ENCODE measurements at places on chromosomes 11 and 22.

GRCh38 chr11:19874266-19874665 lies 161.6 kb downstream of the NAV2 start:
- DNase-seq, result no peak

DNA sequence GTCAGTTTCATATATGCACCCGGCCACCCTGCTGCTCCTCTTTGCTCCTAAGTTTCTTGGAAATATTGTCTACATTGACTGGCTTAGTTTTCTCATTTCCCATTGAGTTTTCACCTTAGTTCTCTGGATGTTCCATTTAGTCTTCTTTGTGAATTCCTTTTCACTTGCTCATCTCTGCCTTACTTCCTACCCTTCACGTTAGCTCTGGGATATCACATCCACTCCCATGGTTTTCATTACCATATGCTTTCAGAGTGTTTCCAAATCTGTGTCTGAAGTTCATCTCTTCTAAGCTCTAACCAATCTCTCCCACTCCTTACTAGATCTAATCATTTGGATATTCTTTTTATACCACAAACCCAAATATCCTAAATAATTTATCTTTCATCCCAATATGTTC lies 226.4 kb downstream of the FAM76B start:
- DNase-seq, result no peak

DNA sequence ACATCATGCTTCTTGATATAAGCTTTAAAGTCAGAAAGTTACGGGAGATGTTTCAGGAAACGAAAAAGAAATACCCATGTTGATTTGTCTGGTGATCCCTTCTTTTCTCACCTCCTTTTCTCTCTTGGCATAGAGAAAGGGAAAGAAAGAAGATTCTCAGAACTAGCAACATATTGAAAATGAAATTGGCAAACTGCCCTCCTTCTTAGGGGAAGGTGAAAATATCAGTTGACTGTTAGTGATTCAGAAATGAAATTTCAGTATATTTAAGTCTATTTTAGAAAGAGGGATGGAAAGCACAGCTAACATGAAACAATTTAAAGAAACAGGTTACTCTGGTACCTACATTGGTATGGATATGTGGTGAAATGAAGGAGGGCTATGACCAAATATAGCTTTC lies 918.1 kb downstream of the METTL15 start:
- no peak for DNase-seq

GRCh38 chr11:125132071-125132470 lies 20.6 kb upstream of the TMEM218 start:
- DNase-seq, result no peak

DNA sequence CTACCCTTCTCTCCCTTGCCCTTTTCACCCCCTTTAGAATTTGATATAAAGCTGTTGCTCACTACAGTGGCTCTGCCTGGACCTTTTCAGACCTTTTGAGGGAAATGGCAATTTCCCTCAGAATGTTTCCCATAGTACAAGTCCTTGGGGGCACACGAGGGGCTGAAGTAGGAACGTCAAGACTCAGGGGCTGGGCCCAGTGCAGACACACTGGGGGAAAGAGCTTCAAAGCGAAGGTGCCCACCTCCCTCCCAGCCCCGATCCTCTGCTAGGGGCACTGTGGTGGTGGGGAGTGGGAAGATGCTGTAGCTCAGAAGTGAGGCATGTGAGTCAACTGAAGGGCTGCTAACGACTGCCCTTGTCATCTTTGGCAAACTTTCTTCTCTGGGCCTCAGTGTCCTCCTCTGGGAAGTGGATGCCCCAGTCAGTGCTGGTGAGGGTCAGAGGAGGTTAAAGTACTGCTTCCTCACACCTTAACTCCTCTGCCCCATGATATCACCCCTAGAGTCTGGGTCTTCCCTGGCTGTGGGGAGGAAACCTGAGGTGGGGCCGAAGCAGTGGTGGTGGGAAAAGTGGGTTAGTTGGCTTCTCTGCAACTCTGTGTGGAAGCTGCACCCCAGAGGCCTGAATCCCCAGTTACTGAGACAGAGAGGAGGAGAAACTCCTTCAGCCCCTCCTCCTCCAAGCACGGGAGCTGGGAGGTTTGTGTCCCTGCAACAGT lies 425.3 kb upstream of the B3GAT1 start:
- DNase-seq, result no peak

All from MV-4-11 (cell line).